ENCODE measurements at places on chromosomes 4 and X.

DNA sequence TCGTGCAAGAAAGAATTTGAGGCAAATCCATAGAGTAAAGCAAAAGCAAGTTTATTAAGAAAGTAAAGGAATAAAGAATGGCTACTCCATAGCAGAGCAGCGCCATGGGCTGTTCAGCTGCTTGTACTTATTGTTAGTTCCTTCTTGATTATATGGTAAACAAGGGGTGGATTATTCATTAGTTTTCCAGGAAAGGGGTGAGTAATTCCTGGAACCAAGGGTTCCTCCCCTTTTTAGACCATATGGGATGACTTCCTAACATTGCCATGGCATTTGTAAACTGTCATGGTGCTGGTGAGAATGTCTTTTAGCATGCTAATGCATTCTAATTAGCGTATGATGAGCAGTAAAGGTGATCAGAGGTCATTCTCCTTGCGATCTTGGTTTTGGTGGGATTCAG lies 23.5 kb upstream of the CEP135 start:
- no peak for DNase-seq

- no peak for DNase-seq
Observed at GRCh38 chr4:93178279-93178678, 650.3 kb upstream of the ATOH1 start.

DNA sequence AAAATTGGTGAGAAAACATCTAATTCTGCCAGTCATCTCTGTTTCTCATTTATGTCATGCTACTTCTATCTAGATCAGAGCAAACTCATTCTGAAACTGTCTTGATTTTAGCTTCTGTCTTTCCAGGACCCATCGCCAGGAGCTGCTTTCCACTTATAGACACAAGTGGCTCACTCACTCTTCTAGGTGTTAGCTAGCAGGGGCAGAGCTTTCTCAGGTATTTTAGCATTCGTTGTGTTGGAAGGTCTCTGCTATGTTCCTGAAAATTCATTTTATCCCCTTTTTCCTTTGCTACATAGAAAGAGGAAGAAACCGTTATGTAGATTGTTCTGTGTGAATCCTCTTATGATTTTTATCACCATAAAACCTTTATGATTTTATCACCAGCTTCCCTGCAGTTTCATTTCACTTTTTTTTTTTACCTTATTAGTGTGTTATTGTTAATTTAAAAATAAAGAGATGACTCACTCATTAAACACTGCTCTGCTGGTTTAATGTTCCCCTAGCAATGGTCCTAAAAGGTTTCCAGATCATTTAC lies 246.6 kb upstream of the AADAT start:
- DNase-seq: no peak

- peak; percentile 37 for DNase-seq
Observed at GRCh38 chr4:81747242-81747930, 275.7 kb upstream of the RASGEF1B start.

- DNase-seq: no peak
Observed at GRCh38 chr4:20422398-20422797, 170.7 kb downstream of the SLIT2 start.

GRCh38 chrX:105725228-105725627 lies 97.1 kb upstream of the NRK start:
- DNase-seq: no peak

GRCh38 chr4:40685300-40685699 lies 55.6 kb upstream of the RBM47 start:
- DNase-seq: no peak

DNA sequence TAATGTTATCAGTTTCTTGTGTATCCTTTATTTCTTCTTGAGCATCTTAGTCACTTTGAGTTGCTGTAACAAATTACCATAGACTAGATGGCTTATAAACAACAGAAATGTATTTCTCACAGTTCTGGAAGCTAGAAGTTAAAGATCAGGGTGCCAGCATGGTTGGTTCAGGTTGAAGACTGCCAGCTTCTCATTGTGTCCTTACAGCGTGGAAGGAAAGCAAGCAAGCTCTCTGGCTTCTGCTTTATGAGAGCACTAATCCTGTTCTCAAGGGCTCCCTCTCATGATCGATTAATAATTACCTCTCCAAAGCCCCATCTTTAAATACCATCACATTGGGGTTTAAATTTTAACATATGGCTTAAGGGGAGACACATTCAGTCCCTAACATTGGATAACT lies 497.2 kb downstream of the RAPGEF2 start:
- DNase-seq: no peak

DNA sequence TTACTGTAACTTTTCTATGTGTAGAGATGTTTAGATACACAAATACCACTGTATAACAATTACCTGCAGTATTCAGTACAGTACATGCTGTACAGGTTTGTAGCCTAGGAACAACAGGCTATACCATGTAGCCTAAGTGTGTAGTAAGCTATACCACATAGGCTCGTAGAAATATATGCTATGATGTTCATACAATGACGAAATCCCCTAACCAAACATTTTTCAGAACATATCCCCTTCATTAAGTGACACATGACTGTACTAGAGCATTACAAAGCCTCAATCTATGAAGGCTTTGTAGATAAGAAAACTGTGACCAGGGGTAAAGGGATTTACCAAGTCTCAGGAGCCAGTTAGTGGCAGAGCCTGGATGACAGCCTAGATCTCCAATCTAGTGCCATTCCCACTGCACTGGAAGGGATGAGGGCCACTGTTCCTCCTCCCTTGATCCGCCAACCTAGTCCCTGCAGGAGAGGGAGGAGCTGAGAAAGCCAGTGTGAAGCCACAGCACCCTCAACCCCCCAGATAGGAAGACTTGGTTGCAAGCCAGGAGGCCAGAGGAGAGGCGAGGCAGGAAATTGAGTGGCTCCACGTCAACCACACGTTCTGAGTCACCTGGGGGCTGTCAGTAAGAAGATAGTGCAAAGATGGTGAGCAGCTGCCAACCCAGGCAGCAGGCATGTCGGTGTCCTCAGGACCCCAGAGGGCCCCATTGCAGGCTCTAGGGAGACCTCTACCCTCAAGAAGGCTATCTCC lies 227.7 kb downstream of the BCOR start:
- no peak for DNase-seq

GRCh38 chrX:134407065-134407376 lies 52.9 kb upstream of the HPRT1 start:
- no peak for DNase-seq

GRCh38 chrX:74931214-74931613 lies 6.0 kb upstream of the NEXMIF start:
- no peak for DNase-seq

DNA sequence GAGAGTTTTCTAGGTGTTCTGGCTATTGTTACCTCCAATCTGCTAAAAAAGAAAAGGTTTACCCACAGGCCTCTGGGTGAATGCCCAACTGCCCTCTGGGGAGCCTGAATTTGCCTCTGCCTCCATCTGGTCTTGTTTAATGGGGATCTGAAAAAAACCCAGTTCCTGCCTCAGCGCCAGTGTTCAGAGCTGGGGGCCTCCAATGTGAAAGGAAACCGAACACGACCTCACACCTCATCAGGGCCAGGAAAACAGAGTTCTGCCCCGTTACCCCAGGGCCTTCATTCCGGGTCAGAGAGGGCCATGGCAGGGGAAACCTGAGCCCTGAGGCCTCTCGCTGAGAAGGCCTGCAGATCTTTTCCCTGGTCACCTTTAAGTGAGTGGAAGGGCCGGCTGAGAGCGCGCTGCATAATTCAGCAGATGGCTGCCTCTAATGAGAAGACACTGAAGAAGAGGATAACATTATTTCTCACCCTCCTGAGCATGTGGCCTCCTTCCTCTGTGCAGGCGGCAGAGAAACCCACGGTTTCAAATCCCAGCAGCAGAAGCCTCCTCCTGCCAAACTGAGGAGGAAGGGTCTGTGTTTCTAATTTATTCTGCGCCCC lies 6.8 kb downstream of the SEPTIN6 start:
- DNase-seq: no peak

GRCh38 chr4:116796022-116796421 lies 289.4 kb downstream of the TRAM1L1 start:
- DNase-seq: no peak

- DNase-seq: no peak
Observed at GRCh38 chr4:162497564-162498167, 333.9 kb upstream of the FSTL5 start.

DNA sequence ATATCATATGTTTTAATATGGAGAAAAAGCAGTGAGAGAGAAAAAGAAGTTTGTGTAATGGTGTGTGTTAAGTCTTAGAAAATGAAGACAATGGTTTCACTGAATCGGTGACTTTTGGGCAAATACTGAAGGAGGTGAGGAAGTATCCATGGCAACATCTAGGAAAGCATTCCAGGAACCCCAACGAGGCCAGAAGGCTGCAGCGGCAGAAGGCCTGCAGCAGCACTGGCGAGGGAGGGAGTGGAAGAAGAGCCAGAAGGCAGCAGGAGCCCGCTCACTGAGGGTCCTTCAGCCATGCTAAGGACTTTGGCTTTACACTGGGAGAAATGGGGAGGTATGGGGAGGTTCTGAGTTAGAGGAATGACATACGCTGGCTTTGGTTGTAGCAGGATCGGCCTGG lies 26.8 kb downstream of the COQ2 start:
- DNase-seq: no peak

- DNase-seq: no peak
Observed at GRCh38 chrX:7153231-7153630, 5.3 kb upstream of the PUDP start.

DNA sequence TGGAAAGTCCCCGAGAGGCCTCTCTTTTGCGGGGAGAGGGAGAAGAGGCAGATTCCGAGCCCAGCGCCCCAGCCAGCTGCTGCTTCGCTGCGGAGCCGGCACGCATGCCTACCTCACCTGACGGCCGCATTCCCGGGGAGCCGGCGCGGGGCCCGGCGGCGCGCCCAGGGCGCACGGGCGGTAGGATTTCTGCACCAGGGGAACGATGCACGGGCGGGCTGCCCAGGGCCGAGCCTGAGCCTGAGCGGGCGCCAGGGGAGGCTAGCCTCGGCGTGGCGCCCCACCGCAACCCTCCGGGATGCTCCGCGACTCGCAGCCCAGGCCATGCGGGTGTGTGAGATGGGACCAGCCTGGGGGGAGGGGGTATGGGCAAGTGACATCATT lies 81.3 kb upstream of the SCML1 start:
- no peak for DNase-seq

DNA sequence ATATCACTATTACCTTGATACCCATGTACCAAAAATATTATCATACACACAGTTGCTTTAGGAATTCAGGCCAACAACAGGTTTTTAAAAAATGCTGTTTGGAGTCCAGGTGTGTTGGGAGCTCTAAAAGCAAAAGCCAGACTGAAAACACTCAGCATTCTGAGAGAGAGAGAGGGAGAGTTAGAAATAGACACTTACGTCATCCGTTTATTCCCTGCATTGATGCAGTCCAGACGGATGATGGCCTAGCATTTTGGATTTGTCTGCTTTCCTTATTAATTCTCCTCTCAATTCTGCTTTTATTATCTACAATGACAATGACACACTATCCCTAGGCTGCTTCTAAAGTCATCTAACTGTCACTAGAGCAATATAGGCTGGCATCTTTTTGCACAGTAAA lies 358.3 kb upstream of the BOD1L1 start:
- DNase-seq: no peak

Measured in GF-D8 (cell line).